Ureter (tissue), 1 donor: ENCODE measurements at places on chromosomes 3 and 15. TPM values are rescaled to one million over a fixed set of nuclear protein-coding genes. Genes with fewer than 3 reads are reported as not detected.

DNA sequence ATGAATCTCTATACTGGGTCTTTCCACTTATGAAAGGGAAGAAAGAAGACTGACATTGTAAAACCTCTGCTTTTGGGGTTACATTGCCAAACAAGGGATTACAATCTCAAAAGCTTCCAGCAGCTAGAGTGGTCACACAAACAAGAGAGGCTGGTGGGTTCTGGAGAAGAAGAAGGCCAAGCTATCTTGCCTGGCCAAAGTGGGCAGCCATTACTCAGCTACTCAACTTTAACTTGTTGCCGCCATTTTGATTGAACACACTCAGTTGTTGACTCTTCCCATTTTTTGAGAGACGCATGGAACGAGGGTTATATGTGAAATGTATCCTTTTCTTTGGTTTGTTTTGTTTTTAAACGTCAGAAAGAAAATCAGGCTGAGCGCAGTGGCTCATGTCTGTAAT, 50.9 kb downstream of the BHLHE40 start:
- DNase-seq = no peak

- DNase-seq = no peak
Observed at GRCh38 chr3:151012753-151013152, 40.2 kb upstream of the CLRN1 start.

DNA sequence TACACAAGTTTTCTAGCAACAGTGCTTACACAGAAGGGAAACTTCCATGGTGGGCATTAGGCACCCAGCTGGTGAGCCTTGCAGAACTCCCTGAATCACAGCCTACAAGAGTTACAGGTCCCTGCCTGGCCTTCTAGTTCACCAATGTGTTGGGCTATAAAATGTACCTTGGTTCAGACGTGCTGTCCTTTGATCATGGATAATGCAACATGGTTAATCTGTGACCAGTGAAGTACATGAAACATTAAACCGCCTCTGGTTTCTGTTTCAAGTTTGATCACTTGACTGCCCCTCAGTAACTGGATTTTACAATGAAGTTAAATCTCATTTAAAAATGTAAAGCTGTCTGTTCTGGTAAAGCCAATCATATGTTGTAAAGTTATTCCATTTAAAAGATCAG, 51.8 kb downstream of the FMN1 start:
- DNase-seq = no peak

- no peak for DNase-seq
Observed at GRCh38 chr3:186983659-186984058, 53.3 kb downstream of the ST6GAL1 start.

Gene C3orf85
- not detected for total RNA-seq

- no peak for DNase-seq
Observed at GRCh38 chr15:39140060-39140604, 440.7 kb upstream of the THBS1 start.

- no peak for DNase-seq
Observed at GRCh38 chr3:98567666-98568270, 25.6 kb downstream of the CPOX start.

DNA sequence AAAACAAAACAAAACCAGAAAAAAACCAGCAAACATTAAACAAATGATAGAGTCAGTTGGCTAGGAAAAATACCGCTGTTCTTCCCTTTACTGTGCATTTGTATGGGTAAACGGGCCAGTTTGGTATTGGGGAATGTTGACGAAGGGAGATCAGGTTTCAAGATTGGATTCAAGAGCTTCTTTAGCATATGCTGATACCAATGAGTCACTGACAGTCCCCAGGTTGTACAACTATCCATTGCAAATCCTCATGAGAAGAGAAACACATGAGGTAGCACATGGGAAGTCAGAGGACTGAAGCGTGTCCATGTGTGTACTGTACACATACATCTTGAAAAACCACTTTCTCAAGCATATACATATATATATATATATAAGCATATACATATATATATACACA, 25.6 kb downstream of the TIGIT start:
- DNase-seq = no peak
